Stimulated activated CD8-positive, alpha-beta memory T cell treated with anti-CD3 and anti-CD28 coated beads, Interleukin-15, amount 100 ng/mL, for 4 hours (primary cell): ENCODE measurements at places on chromosomes 7 and 10.

- no peak for DNase-seq
Measured at GRCh38 chr10:26566525-26567350, 128.6 kb downstream of the APBB1IP start.

GRCh38 chr7:140484951-140485499 is 5.7 kb upstream of the MKRN1 start:
- DNase-seq, result no peak

- DNase-seq, result no peak
Measured at GRCh38 chr10:103451091-103451813, 918 bp downstream of the CALHM2 start.

DNA sequence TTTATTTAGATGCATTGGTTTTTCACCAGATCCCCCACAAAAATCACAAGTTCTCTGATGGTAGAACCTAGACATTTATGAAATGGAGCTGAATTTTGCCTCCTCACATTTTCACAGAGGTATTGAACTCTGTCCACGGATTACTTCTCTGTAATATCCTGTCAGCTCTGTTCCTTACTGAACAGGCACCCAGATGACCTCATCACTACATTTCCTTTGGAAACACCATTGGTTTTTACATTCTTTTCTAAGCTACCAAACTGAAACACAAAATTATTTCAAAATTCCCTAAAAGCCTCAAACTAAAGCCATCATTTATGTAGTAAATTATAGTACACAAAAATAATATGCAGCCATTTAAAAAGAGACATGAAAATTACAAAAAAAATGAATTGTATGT is 98.3 kb upstream of the KCNIP2 start:
- no peak for DNase-seq

- DNase-seq, result no peak
Measured at GRCh38 chr10:88259381-88259780, 323.7 kb downstream of the RNLS start.

DNA sequence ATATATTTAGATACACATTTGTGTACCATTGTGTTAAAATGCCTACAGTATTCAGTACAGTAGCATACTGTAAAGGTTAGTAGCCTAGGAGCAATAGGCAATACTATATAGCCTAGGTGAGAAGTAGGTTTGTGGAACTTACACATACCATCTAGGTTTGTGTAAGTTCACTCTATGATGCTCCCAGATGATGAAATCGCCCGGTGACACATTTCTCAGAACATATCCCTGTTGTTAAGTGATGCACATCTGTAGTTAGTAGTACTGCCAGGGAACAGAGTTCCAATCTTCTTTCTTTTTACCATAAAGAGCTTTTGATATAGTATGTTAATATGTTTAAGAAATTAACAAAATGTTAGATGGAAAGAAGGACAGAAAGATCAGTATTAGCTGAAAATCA is 138.2 kb downstream of the SNX13 start:
- DNase-seq, result no peak

GRCh38 chr10:28652703-28653102 is 24.6 kb upstream of the BAMBI start:
- DNase-seq, result no peak

DNA sequence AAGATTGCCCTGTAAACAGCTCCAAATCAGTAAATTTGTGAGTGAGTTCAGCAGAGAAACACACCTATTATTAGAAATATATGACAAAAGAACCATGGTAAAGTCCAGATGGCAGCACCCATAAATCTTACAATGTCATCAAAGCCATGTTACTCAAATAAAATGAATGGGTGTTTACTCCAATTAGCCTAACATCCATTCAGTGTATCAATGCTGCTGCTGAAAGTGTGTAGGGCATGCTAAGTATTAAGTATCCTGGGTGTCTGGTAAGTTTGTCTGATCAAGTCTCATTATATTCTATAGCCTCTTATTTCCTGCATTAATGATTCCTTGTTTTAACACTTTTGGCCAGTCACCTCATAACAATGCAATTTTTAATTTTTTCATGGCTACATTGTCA is 185.5 kb upstream of the STEAP4 start:
- DNase-seq, result no peak

GRCh38 chr10:124696446-124697392 is 47.5 kb downstream of the FAM53B start:
- DNase-seq, result no peak

- no peak for DNase-seq
Measured at GRCh38 chr10:133440633-133441285, 13.0 kb upstream of the SCART1 start.

- DNase-seq, result no peak
Measured at GRCh38 chr7:41842956-41843355, 140.1 kb upstream of the INHBA start.

DNA sequence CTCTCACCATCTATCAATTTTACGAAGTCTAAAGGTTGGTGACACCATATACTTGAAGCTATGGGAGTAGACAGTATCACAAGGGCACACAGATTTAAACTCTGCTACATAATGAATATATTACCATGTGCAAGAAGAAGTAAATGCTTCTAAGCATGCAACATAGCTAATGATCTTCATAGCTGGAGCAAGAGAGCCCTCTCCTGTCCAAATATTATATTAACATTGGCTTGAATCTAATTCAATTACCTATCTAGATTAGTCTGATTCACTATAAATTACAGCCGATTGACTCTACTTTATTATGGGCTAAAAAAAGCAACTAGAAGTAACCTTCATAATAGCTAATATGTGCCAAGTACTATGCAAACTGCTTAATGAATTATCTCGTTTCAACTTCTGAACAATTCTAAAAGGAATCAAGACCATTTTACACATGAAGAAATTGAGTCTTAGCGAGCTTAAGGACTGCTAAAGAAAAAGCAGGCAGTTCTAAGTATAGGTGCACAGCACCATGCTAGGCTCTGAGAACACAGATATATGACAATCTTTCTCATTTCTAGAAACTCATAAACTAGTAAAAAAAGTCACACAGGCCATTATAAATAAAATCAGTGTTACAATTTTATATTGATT is 21.9 kb downstream of the FRA10AC1 start:
- no peak for DNase-seq

GRCh38 chr7:40419806-40420205 is 285.0 kb downstream of the SUGCT start:
- no peak for DNase-seq

- DNase-seq, result no peak
Measured at GRCh38 chr10:94038024-94038423, 44.3 kb downstream of the PLCE1 start.

GRCh38 chr7:18086165-18087025 is 58.7 kb upstream of the PRPS1L1 start:
- DNase-seq, result no peak

GRCh38 chr7:130143986-130144311 is 61.3 kb downstream of the TMEM209 start:
- DNase-seq, result no peak

- DNase-seq, result no peak
Measured at GRCh38 chr10:69869291-69869961, 67.7 kb downstream of the COL13A1 start.

DNA sequence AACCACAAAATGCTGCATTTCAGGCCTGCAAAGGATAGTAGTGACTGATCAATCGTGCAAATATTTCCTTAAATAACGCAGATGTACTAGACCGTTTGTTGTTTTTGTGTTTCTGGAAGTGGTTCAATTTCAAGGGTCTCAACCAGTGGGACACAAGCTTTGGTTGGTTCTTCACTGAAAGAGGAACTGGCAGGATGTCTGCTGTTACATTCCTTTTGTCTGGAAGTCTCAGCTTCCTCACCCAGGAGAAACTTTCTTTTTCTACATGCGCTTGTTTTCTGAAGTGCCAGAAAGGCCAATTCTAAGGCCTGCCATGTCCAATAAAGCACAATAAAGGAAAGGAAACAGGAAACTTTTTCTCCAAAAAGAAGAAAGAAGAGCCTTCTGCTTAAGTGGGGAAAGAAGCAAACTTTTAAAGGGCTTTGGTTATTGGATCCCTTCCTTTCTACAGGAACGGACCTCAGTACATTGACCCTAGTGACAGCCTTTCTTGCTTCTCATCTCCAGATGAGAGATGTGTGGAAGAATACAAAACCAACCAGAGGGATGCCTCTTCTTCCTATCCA is 4.1 kb downstream of the DKK1 start:
- no peak for DNase-seq

- DNase-seq, result no peak
Measured at GRCh38 chr7:88429382-88429781, 122.7 kb upstream of the STEAP4 start.

DNA sequence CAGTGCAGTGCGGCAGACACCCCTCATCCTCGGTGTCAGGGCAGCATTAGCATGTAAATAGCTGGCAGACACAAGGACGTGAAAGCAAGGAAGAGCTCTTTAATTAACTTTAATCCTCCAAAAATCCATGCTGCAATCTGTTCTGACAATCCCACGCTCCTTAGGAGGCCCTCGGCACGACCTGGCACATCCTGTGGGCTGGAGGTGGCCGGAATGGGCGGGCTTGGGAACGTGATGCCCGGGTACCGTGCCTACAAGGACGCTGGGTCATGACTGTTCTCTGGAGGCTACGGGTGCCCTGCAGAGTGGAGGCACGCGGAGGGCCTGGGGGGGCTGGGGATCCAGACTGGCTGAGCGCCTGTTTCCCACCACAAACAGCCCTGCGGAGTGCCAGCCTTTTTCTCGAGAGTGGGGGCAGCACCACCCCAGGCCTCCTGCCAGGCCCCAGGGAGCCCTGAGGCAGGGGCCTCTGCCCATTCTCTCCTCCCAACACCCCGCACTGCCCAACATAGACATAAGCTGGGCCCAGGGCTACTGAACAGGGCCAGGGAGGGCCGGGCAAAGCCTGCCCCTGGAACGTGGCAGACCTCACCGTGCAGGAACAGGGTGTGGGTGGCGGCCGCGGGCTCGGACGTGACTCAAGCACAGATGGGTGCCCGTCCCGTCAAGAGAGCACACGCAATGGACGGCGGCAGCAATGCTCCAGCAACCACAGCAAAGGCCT is 189.3 kb downstream of the MAD1L1 start:
- DNase-seq, result no peak

- DNase-seq, result no peak
Measured at GRCh38 chr7:84176716-84177115, 17.9 kb downstream of the SEMA3A start.

DNA sequence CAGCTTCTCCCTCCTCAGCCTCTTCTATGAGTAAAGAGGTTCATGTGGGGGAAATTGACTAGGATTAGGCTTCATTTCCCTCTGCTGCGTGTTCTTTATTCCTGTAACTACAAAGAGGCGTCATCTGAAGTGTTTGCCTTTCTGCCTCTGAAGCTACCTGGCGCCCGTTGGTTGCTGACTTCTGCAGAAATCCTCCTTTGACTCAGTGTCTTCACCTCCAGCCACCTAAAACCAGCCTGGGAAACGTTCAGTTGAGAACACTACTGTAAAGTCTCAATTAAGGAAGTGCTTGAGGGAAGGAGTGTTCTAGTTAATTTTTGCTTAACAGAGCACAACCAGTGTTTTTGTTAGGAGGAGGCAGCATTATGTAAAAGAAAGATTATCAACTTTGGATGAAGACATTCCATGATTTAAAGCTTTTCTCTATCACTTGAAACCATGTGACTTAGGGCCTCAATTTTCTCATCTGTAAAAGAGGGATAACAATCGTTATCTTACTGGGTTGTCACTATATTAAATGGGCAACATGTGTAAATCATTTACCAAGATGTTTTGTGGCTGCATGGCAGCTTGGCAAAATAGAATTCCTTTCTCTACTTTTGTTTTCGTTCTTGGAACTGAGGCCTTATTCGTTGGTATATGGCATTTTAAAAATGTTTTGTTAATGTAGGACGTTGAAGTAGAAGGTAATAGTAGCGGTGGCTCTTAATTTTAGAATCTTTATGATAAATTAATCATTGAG is 642.9 kb downstream of the SDK1 start:
- no peak for DNase-seq

DNA sequence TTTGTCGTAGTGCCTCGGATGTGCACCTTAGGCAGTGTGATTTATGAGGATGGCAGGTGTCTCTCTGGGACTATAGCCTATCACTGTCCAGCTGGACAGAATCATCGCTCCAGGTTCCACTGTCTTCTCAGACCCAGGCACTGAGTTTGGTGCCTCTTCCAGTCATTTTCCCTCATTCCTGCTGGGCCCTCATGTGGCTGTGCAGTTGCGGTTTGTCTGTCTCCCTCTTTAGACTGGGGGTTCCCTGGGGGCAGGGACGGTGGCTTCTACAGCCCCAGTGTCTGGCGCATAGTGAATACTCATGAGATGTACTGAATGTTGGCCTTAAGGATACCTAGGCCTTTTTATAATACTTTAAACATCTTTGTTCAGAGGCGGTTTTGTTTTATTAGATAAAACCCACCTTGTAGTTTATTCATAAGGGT is 28.9 kb downstream of the CCM2 start:
- no peak for DNase-seq

GRCh38 chr10:73894245-73894971 is 16.5 kb upstream of the PLAU start:
- no peak for DNase-seq

DNA sequence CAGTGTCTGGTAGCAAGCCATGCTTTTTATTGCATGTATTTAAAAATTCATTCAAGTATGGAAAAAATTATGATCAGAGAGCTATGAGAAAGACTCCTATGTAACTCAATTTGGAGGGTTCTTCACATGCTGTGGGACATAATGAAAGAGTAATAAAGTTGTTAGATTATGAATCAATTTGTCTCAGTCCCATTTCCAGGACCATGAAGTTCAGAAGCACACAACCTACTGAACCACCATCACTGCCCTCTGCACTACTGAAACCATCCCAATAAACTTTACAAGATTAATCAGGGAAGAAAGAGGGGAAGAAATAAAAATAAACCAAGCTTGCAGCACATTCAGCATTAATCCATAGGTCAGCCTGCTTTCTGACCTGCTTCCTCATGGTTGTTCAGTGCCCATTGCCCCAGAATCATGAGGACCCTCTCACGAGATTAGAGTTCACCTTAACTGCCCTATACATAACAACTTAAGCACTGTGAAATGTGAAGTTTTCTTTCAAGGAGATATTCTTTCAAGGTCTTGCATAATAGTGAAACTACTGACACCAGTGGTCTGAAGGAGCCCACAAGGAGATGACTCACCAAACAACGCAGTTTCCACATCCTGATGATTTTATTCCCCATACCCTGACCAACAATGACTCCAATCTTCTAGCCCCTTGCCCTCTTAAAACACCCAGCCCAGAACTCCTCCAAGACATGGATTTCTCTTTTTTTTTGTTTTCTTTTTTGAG is 171.5 kb upstream of the ADCY1 start:
- no peak for DNase-seq

DNA sequence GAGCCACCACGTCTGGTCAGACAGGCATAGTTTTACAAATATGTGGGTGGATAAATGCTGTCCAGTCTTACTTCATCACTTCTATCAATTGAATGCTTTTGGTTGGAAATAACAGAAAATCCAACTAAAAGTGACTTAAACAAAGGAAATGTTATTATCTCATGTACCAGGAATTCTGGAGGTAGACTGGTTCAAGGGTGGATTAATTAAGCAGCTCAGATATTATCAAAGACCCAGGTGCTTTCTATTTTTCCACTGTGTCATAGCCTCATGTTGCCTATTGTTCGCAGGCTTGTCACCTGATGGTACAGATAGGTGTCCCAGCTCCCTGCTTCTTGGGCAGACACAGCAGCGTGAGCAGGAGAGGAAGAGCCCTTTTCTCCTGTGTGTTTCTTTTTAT is 156.1 kb upstream of the CTBP2 start:
- no peak for DNase-seq
